ENCODE measurements at places on chromosomes 7 and 10.

DNA sequence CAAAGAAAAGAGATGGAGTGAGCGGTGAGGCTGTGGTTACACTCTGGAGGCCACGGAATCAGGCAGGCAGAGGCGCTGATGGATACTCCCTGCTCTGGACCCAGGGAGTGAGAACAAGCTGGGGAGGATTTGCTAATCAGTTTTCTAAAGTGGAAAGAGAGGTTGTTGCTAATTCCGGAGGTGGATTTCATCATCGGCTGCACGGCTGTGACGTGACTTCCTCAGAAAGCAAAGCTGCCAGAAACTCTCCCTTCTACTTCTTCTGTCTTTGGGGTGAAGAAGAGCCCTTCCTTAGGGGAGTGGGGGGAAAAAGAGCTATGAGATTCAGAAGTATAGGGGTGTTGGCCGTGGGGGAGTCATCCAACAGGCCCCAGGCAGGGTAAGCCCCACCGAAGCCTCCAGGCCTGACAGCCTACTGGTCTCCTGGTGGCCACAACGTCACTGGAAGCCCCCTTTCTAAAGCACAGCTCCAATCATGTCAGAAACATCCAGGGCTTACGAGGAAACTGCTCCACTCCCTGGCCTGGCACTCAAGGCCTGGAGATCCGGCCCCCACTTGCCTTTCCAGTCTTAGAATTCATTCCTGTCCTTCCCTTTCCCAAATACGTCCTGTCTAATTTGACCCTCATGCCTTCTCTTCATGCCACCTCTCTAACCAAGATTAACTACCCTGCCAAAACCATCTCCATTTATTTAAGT, 114.5 kb downstream of the HIP1 start:
- no peak for DNase-seq

GRCh38 chr7:107186240-107186639, 17.4 kb downstream of the HBP1 start:
- no peak for DNase-seq

DNA sequence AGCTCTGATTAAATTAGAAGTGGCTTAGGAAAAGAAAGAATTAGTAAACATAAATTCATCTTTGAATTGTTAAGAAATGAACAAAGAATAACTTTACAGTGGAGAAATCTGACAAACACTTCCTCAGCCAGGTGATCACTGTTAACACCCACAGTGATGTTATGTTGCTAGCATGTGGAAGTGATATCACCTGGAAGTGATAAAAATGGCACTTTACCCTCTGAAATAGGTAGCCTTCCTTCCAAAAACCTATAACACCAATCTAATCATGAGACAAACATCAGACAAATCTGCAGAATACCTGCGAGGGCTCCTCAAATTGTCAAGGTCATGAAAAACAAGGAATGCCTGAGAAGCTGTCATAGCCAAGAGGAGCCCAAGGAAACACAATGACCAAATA, 59.5 kb downstream of the SNX10 start:
- no peak for DNase-seq

- no peak for DNase-seq
These were observed 1212.8 kb downstream of the REEP3 start for GRCh38 chr10:64733980-64734379.

DNA sequence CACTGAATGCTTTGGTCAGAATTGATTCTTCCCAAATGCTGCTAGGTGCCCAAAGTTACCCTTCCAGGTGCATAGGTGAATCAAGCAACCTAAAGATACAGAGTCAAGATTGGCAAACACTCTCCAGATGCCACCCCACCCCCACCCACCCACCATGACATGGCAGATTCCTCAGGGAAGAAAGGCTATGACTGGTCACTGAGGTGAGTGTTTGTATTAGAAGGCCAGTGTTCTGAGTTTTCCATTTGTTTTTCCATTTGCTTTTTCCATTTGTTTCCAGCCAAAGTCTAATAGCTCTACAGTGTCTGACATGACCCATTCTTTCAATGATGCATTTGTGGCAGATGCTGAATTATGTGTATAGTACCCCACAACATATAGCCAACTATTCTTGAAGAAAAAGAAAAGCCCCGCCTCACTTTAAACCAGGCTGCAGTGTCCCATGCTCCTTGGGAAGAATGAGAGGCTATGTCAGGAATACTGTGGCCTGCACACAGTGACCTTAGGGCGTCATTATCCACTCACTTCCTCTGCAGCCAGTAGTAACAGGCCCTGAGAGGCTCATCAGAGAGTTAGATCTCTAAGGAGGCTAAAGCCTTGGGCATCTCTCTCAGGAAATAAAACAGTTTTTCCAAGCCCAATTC, 16.1 kb upstream of the HIBADH start:
- no peak for DNase-seq

DNA sequence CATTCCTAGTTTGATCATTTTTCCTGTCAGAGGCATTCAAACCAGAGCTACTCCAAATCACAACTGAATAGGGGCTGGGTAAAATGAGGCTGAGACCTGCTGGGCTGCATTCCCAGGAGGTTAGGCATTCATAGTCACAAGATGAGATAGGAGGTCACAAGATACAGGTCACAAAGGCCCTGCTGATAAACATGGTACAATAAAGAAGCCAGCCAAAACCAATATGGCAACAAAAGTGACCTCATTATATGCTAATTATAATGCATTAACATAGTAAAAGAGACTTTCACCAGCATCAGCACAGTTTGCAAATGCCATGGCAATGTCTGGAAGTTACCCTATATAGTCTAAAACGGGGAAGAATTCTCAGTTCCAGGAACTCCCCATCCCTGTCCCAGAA, 37.3 kb downstream of the TWIST1 start:
- DNase-seq = no peak

Measured in stimulated activated CD8-positive, alpha-beta memory T cell treated with anti-CD3 and anti-CD28 coated beads, Interleukin-7, amount 100 ng/mL, for 1 hour (primary cell).